ENCODE measurements at places on chromosomes 2 and 18.

DNA sequence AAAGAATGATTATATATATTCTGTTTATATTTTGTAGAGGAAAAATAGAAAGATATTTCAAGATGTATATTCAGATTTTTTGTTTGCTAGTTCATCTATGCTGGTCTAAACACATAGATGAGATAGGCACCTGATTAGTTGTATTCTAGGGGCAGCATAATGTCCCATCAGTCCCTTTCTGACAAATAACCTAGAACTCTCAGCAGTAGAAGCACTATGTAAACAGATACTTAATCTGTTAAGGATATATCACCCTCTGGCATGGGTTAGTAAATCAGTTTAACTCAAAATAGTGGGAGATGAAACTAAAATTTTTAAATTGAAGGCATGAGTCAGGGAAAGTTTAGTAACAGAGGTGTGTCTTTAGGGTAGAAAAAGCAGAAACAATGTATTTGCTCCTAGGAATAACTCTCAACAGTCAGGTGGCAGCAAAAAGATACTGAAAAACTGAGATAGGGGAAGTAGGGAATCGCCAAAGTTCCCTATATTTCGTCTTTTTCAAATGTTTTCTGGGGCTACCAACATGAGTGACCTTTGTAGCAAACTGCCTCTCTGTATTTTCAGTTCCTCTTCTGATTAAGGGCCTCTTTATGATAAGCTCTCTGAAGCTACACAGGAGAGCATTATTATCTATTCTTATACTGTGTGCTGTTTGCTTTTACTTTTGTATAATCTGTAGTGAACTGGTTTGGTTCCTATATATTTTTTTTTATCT, 5.7 kb downstream of the PPP1R1C start:
- no peak for DNase-seq

DNA sequence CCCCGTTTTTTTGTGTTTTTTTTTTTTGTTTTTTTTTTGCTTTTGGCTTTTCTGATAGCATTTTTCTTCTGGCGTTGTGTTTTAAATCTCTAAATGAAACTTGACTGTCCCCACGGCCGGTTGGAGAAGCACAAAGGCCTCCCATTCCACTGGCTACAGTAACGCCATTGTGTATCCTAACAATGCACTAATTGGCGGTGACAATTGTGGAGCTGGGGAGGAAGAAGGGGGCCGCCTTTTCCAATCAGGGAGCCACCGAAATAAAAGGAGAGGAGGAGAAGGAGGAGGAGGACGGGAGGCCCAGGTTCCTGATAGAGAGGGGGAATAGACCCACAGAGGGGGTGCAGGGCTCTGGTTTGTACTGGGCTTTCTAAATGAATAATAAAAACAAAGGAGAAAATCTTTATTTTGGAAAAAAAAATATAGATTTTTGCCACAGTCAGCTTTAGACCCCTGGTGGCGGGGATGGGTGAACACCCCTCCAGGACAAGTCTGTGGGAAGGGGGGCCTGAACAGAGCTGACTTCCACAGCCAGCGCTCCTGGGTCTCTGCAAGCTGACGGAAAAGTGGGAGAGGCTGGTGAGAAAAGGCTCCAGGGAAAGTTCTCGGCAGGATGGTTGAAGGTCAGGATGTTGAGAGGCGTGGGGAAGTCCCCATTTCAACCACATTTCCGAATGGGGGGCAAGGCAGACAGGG, 43.7 kb upstream of the FZD5 start:
- no peak for DNase-seq

- DNase-seq, result no peak
These were observed 793.0 kb upstream of the ID2 start for GRCh38 chr2:7888876-7889275.

GRCh38 chr2:167602122-167602521, 645.3 kb downstream of the STK39 start:
- DNase-seq, result no peak

- DNase-seq, result no peak
These were observed 168.2 kb downstream of the ICOS start for GRCh38 chr2:204104811-204105210.

- no peak for DNase-seq
These were observed 174.3 kb downstream of the CCDC102B start for GRCh38 chr18:68972176-68972575.

DNA sequence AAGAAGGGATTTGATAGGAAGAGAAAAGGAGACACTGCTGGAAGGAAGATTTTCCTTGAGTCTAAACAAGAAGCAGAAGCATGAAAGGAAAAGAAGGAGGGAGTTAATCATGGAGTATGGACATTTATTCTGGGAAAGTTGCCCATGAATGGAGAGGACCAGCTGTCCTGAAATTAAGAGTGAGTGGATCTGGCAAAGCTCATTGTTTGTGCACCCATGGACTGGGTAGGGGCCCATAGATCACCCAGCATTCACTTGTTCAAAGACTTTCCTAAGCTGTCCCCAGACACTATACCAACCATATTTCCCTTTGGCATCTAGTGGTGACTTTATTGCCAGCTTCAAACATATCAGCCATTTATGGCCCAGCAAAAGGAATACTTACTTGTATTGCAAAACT, 422.7 kb downstream of the FBXO15 start:
- no peak for DNase-seq

- no peak for DNase-seq
These were observed 157.0 kb downstream of the ERBB4 start for GRCh38 chr2:212381428-212382102.

DNA sequence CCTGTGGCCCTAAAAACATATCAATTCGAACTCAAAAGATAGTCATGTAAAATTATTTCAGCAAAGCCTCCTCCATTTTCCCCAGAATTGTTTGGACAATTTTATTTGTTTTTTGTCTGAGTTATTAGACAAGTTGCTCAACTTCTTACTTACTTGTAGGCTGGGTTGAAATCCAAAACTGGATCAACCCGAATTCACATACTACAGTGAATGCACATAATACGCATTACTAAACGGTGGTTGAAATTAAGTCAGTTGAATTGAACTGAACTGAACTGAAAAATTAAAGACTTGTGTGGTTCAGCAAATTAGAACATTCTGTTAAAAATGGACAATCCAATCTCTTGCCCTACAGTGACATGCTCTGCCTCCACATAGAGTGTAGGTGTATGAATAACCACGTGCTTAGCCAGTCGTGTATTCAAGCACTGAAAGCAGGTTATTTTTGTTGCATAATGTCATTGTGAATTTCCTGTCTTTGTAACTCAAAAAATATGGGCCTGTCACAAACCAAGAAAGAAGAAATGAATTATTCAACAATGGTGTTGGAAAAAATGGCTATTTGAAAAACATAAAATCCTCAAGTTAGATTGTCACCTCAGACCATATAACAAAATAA, 441.0 kb downstream of the TXNL1 start:
- no peak for DNase-seq

- DNase-seq, result no peak
These were observed 333.0 kb downstream of the RPRM start for GRCh38 chr2:153145470-153145978.

GRCh38 chr18:61679836-61680235, 213.0 kb downstream of the RNF152 start:
- peak; percentile 43 for DNase-seq

DNA sequence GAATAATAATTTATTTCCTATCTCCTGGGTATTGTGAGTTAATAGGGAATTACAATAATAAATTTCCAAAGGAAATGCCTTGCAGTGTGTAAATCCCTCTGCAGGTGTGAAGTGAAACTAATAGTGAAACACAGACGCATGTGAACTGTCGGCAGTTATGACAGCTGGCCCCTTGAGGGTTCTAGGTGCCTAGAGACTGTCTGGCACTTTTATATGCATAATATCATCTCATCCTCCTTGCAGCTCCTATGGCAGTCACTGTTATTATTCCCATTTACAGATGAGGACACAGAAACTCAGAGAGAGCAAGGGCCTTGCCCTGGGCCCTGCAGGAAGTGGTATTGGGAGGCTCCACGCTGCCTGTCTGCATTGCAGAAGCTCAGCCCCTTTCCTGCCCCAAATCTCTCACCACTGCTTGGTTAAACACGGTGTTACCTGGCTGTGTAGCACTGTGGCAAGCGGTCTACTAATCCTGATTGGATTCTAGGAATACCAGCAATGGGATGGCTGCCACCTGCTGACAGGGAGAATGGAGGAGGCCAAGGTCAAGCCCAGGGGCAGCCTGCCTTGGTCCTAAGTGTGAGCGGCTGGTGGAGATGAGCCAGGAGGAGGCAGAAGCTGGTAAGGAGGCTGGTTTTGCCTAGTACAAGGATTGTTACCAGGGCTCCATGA, 32.8 kb upstream of the ACKR3 start:
- no peak for DNase-seq

- DNase-seq, result no peak
These were observed 67.9 kb downstream of the TGOLN2 start for GRCh38 chr2:85259879-85260278.

DNA sequence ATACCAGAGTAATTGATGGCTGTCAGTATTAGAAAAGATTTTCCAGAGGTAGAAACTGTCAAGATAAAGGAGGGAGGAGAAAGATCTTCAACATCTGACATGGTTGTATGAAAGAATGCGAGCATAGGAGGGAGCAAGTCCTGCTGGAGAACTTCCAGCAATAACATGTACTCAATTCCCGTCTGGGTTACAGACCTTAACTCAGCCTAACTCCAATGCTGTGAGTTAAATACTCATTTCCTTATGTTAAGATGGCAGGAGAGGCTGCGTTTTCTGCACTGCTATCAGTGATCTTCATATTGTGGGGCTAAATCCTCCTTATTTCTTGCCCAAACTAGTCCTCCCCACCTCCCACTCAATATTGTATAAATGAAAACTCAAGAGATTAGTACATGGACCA, 6.7 kb upstream of the CERS6 start:
- no peak for DNase-seq

DNA sequence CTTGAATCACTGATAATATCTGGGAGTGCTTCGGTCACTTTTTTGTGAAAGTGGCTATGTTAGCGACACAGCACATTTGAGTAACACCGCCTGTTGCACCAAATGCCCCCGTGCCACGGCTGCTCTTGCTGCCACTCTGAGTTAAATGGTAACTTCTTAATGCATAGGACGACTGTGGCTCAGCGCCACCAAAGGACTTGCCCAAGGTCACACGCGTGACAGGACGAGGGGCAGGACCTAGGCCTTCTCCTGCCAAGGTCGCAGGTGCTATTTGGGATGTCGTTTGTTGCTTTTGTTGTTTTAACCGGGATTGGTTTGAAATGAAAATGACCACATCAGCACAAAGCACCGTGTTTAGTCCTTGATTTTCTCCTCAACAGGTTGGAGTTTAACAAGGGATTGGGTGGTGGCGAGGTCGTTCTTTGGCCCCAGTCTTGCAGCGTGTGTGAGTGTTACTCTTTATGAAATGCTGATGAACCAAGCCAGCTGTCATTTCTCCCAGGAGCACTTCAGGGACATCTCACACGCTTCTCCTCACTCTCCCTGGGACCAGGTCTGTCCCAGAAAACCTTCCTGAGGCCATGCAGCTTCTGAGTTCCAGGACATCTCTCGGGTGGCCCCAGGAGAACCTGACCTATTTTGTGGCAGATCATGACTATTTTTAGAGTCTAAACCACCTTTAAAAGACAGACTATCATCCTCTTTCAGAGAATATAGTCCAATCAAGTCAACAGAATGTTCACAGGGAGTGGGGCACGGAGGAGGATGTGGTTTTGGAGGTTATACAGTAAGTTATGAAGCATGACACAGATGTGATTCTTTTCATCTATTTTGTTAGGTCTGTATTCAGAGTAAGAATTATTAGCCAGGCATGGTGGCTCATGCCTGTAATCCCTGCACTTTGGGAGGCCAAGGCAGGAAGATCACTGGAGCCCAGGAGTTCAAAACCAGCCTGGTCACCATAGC, 49.9 kb downstream of the MTCL1 start:
- peak; percentile 67 for DNase-seq

DNA sequence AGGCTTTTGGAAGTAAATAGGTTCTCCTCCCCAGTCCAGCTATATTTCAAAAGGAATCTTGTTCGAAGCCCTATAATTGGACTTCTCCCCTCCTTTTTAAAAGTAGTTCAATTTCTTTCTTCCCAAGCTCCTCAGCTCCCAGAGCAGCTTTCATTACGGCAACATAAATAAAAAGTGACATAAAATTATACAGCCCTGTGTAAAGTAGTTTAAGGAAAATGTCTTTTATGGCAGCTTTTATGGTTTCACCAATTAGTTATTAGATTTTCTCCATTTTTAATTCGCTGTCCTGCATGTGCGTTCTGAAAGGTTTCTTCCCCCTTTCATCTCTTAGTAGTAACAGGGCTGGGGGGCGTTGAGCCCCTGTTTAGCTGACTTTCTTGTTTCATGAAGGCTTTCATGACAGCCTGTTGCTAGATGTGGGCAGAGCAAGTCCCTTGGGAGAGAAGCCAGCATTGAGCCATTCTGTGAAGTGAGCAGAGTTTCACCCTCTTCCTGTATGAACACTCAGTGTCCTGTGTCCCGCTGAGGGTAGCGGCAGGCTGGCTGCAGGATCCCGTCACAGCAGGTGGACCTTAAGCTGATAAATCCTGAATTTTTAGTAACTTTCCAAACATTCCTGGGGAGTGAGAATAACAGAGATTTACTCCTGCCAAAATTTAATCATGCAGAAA, 229.7 kb upstream of the SPRED2 start:
- DNase-seq, result peak; percentile 43

DNA sequence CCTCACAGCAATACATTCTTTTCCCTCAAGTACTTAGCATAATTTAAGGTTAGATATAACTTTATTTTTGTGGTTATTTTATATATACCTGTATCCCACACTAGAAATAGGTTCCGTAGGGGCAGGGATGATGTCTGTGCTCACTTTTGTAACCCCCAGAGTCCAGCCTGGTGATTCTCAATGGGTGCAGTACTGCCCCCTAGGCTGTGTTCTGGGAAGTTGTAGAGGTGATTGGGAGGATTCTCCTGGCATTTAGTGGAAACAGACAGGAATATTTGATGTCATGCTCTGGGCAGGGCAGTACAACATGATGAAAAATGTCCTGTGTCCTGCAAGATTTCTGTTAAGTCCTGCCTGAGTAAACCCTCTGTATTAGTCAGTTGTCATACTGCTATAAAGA, 333.3 kb downstream of the PLCL1 start:
- DNase-seq, result no peak

- peak; percentile 1 for DNase-seq
These were observed 207.7 kb upstream of the CRIM1 start for GRCh38 chr2:36147670-36148390.

DNA sequence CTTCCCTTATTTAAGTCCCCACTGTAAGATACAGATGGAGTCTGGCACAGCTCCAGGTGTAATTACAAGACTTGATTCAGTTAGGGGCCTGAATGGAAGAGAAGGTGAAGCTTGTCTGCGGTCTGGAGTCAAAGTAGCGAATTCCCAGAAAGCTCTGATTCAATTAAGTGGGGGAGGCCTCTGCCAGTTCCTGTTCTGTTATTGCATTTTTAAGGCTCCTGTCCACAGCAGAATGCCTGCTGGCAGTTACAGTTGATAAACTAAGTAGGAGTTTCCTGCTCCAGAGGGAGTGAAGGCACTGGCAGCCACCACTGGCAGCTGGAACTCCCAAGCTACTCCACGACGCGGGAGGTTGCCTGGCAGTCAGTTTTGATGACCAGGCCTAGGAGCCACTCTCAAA, 181.1 kb downstream of the SOCS6 start:
- DNase-seq, result peak; percentile 12

GRCh38 chr2:166044853-166045483, 82.9 kb downstream of the SCN1A start:
- DNase-seq, result no peak
